ENCODE measurements at places on chromosomes 11 and 22.

- DNase-seq = no peak
These were observed 11.1 kb downstream of the CELSR1 start for GRCh38 chr22:46526244-46526839.

- no peak for DNase-seq
These were observed 14.5 kb upstream of the GAB2 start for GRCh38 chr11:78432058-78432515.

- peak; percentile 33 for DNase-seq
These were observed 38.2 kb upstream of the ABTB2 start for GRCh38 chr11:34395916-34396550.

DNA sequence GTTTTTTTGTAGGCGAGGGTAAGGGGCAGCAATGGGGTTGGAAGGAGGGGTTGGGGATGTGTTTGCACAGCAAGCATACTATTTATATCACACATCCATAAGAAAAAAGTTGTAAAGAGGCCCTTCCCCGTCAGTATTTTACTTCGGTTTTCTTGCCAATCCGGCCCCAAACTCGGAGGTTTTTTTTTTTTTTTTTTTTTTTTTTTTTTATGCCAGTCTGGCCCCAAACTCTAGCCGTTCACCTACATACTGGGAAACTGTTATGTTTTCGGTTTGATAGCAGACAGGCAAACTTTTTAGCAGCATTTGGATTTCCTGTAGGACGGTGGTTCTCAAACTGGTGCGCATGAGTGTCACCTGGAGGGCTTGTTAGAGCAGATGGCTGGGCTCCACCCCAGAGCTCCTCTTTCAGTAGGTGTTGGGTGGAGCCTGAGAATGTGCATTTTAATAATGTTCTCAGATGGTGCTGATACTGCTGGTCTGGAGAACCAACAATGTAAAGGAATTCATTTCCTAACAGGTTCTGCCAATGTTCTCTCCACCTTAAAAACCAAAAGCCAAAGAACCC lies 76.5 kb upstream of the ZBED5 start:
- DNase-seq = no peak

DNA sequence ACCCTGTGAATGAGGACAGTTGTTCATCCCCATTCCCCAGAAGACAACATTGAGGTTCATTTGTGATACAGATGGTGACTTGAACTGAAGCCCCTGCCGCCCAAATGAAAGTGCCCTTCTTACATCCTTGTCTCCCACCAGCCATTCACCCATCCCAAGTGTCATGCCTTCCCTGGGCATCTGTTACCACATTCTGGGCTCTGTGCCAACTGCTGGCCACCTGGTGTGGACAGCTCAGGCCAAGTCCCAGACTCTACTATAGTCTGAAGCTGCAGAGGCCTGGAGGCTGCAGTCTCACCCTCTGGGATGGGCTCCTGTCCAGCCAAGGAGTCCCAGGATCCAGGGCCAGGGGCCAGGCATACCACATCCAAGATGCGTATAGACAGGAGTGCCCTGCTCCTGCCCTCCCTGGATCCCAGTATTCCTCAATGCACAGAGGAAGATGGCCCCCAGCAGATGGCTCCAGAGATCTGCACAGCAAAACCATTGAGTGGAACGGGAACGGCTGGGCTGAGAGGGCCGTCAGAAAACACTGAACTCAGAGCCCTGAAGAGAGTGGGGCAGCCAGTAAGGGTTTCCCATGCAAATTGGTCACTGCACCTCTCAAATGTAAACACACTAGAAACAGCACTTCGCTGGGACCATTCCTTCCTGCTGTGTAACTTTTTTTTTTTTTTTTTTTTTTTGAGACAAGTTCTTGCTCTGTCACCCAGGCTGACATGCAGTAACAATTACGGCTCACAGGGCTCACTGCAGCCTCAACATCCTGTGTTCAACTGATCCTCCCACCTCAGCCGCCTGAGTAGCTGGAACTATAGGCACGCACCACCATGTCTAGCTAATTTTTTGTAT lies 22.8 kb downstream of the ARRB1 start:
- peak; percentile 58 for DNase-seq

GRCh38 chr11:34870548-34871196 lies 45.5 kb downstream of the APIP start:
- DNase-seq = no peak

- DNase-seq = peak; percentile 14
These were observed 258.3 kb downstream of the LRRC4C start for GRCh38 chr11:41201156-41201555.

DNA sequence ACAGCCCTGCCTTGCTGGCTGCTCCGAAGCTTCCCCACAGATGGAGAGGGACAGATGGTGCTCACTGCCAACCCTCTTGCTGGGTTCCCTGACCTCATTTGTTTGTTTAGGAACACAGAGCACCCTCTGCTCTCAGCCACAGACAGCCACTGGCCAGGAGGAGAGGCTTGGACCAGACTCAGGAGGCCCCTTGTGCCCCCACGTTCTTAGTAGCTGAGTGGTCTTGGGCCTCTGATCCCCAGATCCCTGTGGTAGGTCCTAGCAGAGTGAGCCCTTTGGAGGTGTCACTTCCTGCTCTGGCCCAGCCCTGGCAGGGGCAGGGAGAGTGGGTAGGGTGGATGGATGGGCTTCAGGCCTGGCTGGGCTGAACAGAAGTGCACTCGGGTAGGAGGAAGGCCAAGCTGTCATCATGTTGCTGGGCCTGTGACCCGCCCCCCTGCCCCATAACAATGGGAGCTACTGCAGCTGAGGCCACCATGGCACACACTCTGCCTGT lies 84.0 kb downstream of the DHCR7 start:
- DNase-seq = no peak

DNA sequence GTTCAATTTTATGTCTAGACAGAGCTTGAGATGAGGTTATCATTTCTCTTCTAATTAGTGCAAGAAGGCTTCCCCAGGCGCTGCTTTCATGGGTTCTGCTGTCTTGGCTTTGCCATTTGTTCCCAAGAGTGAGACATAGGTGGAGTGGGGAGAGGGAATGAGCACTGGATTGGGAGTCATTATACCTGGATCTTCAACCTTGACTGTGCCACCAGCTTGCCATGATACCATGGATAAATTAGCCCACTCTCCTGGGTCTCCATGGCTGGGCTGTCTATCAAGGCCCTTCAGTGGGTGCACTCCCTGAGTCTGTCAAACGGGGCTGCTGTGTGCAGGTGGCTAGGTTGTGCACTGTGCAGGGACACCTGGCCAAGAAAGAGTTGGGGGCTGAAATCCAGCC lies 15.6 kb upstream of the NECTIN1 start:
- DNase-seq = no peak

DNA sequence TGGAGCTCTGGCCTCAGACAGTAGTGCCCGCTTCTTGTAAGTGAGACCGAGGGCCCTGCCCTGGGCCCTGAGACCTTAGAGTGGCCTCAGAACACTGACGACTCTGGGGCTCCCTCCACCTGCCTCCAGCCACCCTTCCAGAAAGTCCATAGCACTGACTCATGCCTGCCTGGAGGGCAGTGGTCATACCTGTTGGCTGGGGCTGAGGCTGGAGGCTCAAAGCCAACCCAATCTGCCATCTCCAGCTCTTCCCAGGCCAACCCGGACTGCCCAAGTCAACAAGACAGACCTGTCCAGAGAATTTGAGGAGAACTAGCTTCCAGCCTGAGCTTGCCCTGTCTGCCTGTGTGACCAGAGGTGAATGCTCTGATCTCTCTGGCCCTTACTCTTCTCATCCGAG lies 66.9 kb upstream of the TTLL12 start:
- no peak for DNase-seq

GRCh38 chr11:132337819-132338416 lies 967.5 kb downstream of the NTM start:
- no peak for DNase-seq

DNA sequence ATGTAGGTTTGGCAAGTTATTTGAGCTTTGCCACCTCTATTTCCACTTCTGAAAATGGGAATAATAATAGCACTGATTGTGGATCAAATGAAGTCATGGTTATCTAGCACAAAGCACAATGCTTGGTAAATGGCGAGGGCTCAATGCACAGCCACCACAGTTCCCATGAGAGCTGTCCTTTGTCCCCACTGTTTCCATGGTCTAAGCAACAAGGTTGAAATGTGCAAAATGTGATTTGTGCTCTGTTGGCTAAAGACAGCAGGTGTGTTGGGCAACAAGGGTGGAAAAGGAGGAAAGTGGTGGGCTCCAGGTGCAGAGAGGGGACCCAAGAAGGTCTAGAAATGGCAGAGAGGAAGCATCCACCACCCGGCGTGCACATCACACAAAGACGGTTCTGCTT lies 200.5 kb downstream of the TRIM29 start:
- DNase-seq = no peak

GRCh38 chr11:16897470-16898061 lies 116.6 kb downstream of the PLEKHA7 start:
- DNase-seq = no peak

DNA sequence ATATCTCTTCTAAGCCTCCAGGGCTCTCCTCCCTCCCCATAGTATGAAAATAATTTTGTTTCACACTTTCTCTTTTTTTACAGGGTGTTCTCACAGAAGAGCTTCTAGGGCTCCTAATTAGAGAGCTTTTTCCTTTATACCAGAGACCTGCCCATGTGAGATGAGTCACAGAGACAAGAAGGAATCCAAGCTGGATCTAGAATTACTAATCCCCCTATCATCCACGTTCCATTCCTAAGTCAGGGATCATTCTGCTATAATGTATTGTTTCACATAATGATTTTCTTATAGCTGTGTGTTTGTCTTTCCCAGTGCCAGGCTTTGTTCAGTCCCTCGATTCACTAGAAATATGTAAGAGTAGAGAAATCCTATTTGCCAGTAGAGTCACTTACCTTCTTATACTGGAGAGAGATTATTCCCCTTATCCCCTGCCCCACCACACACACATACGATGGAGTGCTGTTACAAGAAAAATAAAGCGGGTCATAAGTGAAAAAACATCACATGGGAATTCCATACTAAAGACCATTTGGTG lies 778.3 kb upstream of the LRRC4C start:
- DNase-seq = peak; percentile 91

DNA sequence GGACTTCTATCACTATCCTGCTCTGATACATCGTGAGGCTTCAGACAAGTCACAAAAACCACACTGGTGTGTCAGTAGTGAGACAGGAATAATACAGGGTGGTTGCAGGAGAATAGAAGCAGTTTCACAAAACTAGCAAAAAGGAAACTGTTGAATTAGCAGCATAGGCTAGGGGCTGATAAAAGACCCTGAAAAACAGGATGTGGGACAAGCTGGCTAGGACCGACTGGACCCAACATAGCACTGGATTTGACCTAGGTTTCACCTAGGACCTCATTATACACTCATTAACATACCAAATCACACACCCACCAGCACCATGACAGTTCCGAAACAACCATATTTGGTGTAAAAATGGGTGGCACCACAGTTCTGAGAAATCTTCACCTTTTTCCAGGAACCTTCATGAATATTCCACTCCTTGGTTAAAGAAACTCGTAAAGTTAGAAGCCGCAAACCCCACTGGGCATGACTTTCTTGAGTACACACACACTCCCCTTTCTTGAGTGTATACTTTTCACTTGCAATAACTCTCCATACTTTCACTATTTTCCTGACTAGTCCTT lies 76.2 kb downstream of the SLC1A2 start:
- no peak for DNase-seq

DNA sequence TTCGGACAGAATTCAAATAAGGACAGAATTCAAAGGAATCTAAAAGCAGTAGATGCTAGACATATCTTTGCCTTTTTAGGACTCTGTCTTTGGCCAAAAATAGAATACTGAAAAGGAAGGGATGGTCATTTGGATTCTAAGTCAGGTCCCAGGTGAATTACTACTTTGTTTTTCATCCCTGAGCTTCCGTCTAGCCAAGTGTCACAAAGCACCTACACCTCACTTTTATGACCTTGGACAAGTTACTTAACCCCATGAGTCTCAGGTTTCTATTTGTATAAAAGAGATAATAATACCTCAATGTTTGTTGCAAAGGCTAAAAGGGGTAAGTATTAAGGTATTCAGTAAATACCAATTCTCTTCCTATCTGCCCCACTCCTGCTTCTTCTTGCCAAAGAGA lies 7.3 kb downstream of the KIF18A start:
- no peak for DNase-seq

- DNase-seq = no peak
These were observed 22.4 kb downstream of the ENDOD1 start for GRCh38 chr11:95111923-95112540.

DNA sequence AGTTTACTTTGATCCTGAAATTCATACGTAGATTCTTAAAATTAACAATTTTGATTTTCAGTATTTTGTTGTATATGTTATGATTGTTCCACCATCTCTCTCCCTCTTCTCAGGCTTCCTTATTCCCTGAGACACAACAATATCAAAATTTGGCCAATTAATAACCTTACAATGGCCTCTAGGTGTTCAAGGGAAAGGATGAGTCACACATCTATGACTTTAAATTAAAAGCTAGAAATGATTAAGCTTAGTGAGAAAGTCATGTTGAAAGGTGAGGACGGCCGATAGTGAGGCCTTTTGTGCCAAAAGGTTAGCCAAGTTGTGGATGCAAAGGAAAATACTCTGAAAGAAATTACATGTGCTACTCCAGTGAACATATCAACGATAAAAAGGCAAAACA lies 5.5 kb upstream of the OR52J3 start:
- DNase-seq = no peak

GRCh38 chr11:130554241-130555055 lies 106.0 kb downstream of the ADAMTS15 start:
- no peak for DNase-seq

- DNase-seq = no peak
These were observed 1013.2 kb downstream of the TBC1D22A start for GRCh38 chr22:47775686-47776085.

DNA sequence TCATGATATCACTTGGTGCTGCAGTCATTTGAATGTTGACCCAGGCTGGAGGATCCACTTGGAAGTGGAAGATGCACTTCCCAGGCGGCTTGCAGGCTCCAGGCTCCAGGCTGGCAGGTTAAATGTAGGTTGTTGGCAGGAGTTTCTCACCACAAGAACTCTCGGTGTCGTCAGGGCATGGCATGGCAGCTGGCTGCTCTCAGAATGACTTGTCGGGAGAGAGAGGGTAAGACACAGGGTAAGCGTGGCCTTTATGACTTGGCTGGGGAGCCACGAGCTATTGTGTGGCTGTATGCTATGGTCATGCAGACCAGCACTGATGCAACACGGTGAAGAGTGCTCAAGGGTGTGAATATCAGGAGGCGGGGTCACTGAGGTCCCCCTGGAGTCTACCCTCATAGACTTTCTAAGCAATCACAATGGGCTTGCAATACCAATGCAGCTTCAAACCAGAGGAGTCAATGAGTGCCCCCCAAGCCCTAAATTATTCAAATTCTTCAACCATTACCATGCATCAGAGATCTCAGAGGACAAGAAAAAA lies 1027.7 kb downstream of the OPCML start:
- DNase-seq = no peak

GRCh38 chr11:109547356-109548027 lies 125.5 kb downstream of the C11orf87 start:
- DNase-seq = peak; percentile 90
